Stimulated activated CD8-positive, alpha-beta memory T cell treated with anti-CD3 and anti-CD28 coated beads, Interleukin-12 subunit alpha, Interleukin-12 subunit beta, amount 100 ng/mL, for 4 hours (primary cell): ENCODE measurements at places on chromosomes 5 and 9.

GRCh38 chr5:133063965-133064364, 12.2 kb downstream of the HSPA4 start:
- no peak for DNase-seq

DNA sequence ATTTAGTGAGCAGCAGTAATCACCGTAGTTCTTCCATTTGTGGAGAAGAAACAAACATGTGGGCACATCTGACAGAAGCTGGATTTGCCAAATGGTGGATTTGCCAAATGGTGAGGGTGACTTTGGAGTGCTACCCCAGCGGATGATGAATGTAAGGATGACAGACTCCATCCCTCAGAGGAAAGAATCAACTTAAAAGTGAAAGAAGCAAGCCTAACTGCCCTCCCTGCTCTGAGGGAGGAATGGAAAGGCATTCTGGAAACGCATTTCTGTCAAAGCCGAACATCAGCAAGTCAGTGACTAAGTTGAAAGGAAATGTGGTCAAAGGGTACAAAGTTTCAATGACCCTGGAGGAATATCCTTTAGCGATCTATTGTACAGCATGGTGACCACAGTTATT, 143.5 kb downstream of the GPBP1 start:
- no peak for DNase-seq

- no peak for DNase-seq
These were observed 215.4 kb downstream of the GLIS3 start for GRCh38 chr9:4084435-4084818.

DNA sequence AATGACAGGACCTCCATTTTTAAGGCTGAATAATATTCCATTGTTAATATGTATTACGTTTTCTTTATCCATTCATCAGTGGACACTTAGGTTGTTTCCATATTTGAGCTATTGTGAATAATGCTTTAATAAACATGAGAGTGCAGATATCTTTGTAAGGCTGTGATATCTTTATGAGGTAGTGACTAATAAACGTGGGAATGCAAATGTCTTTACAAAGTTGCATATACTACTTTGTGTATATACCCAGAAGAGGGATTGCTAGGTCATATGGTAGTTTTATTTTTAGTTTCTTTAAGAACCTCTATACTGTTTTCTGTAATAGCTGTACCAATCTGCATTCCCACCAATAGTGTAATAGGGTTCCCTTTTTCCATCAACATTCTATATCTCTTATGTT, 148.7 kb downstream of the FOCAD start:
- no peak for DNase-seq

- DNase-seq: no peak
These were observed 27.6 kb upstream of the NFIB start for GRCh38 chr9:14341437-14342122.

- DNase-seq: no peak
These were observed 144.8 kb downstream of the BRINP1 start for GRCh38 chr9:119224431-119224830.

- DNase-seq: no peak
These were observed 483 bp upstream of the PLPP6 start for GRCh38 chr9:4661611-4662010.

GRCh38 chr9:21710548-21711191, 91.8 kb upstream of the MTAP start:
- no peak for DNase-seq

DNA sequence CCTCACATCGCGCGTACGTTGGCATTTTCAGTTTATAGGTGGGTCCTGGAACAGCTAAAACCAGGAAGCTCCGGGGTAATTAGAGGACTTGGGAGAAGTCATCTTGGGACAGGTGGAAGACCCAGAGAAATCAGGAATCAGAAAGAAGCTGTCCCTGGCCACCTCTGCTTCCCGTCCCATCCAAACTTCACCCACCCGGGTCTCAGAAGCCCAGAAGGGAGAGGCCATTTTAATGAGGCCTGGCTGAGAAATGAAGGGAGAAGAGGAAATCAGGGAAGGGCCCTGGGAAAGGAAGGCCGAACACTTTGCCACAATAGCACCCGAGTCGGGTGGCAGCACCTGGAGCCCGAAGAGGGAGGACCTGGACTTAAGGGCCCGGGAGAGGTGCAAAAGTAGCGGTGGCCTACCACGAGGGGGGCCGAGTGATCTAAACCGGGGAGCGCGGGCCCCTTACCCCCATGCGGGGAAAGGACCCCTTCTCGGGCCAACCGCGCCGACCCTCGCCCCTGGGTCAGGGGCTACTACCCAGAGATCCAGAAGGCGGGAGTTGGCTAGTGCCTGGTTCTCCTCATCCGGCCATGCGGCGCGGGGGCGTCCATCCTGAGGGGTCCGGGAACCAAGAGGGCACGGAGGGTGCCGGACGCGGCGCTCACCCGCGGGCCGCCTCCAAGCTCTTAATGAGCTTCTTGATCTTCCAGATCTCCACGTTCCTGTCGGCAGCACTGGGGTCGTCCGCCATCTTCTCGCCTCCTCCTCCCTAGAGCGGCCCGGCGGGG, 668 bp downstream of the ETF1 start:
- DNase-seq: no peak

DNA sequence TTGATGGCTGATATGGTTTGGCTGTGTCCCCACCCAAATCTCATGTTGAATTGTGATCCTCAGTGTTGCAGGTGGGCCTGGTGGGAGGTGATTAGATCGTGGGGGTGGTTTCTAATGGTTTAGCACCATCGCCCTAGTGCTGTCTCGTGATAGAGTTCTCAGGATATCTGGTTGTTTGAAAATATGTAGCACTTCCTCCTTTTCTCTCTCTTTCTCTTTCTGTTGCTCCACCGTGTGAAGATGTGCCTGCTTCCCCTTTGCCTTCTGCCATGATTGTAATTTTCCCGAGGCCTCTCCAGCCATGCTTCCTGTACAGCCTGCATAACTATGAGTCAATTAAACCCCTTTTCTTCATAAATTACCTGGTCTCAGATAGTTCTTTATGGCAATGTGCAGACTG, 111.6 kb downstream of the SREK1 start:
- DNase-seq: no peak

GRCh38 chr5:109692852-109693251, 3.1 kb downstream of the MAN2A1 start:
- DNase-seq: no peak
